Activated CD4-positive, alpha-beta T cell treated with anti-CD3 and anti-CD28 coated beads for 1 hour (primary cell): ENCODE measurements at places on chromosomes 4 and X.

DNA sequence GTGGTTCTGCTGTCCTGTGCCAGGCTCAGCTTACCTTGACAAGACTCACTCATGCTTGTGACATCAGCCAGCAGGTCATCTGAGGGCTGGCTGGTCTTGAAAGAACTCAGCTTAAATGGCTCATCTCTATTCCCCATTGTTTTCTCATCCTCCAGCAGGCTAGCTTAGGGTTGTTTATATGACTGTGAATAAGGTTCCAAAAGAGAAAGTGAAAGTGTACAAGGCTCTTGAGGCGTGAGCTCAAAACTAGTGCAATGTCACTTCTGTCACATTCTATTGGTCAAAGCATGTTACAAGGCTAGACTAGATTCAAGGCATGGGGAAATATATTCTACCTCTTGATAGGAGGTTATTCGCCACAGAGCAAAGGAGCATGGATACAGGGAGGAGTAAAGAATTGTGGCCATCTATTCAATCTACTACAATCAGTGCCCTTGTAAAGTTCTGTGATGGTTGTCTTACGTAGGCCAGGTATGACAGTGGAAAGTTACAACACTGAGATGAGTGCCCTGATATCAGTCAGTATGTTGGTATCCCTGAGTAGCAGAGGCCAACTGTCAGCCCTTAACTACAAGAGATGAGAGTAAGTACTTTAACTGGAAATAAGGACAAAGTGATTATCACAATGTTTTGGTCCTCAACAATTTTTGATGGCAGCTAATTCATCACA lies 19.8 kb upstream of the TMLHE start:
- DNase-seq, result no peak

- DNase-seq, result no peak
These were observed 46.7 kb downstream of the GRIA3 start for GRCh38 chrX:123230798-123231197.

GRCh38 chrX:118554511-118554910 lies 58.9 kb downstream of the DOCK11 start:
- DNase-seq, result no peak

DNA sequence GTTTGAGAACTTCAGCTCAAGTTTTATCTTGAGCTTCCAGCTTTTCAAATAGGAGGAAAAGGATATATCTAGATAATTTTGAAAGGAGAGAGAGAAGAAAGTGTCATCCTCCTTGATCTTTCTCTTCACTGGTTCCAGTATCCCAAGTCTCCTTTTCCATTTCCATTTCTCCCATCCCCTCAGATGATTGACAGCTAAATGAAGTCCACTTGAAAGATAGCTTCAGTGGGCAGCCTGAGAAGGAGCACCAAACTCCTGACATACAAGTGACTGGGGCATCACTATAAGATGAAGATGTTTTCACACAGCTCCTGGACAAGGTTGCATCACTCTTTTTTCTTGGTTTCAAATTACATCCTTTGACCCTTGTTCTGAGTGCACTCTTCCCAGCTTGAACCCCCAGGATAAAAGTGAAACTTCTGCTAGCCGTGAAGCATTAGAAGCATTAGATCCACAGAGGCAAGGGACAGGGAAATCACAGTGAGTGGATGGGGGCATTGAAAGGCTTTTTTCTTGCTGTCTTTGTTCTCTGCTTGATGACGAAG lies 17.5 kb upstream of the MAGEA10 start:
- DNase-seq, result no peak

DNA sequence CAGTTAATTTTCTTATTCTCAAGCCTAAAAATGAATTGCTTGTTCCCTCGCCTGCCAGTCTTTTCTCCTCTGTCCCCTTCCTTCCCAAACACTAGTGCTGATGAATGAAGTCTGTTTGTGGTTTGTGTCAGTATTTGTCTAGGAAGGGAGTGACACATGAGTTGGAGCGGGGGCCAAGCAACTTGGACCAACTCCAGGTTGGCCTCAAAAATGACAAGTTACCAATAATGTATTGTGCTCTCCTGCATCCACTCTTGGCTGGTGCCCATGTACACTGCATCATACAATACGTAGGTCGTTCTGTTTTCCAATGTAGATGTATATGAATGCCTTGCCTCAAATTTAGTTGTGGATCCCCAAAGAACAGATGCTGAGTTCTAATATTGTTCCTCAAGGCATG lies 223.0 kb upstream of the GPC4 start:
- no peak for DNase-seq
